H1 (cell line): ENCODE measurements at places on chromosomes 7 and 10. TPM values are rescaled to one million over a fixed set of nuclear protein-coding genes. Genes with fewer than 3 reads are reported as not detected.

Gene GIMAP5
- not detected in 2 replicates for total RNA-seq

Gene CALML3
- total RNA-seq = not detected in 2 replicates

Gene HSPA12A
- 4.8 and 6.9 TPM in 2 replicates for total RNA-seq

Gene SPDYE1
- total RNA-seq = not detected in 2 replicates

Gene SUN3
- total RNA-seq = not detected in 2 replicates

Gene TWIST1
- 0.31 and 0.52 TPM in 2 replicates for total RNA-seq

Gene CALHM3
- 0.17 TPM in 1 of 2 replicates, not detected in the other for total RNA-seq

DNA sequence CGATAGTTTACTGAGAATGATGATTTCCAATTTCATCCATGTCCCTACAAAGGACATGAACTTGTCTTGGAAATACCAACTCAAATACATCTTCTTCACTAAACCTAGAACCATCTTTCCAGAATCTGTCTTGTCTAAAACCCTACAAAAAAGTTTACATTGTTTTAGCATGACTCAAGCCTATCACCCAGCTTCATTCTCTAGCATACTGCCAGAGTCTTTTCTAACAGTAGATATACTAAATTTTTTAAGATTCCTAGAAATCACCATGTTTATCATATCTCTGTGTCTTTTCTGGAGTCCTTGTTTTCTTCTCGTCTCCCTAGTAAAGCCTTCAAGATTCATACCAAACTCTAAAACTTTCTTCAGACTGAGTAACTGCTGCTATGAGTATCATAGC, 129.7 kb downstream of the SEMA3E start:
- no peak for DNase-seq

DNA sequence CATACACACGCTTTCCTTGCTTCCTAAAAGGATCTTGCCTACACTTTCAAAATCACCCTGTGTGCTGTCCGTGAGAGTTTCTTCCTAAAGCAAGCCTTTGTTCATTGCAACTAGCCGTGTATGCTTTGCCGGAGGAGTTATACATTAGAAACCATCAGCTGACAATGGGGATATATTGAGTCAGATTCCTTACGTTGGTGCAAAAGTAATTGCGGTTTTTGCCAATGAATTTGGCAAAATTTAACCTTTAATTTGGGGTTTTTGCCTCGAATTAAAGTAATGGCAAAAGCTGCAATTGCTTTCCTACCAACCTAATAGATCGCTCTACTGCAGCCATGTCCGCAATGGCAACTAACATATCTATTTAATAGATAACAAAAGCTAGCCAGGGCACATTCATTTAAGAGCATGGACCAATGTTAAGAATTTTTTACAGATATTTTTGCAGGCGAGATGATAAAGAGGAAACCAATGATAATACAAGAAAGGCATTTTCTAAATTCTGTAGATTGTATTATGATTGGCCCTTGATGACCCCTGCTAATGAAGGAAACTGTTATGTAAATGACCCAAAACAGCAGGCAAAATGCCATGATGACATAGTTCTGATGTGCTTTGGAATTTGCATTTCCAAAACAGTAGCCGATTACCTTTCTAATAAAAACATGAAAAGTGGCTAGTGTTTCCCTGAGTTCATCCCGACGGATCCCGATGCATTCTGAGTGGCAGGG, 184.8 kb upstream of the NRP1 start:
- DNase-seq = no peak

GRCh38 chr7:111910656-111911055, 295.5 kb downstream of the DOCK4 start:
- no peak for DNase-seq

DNA sequence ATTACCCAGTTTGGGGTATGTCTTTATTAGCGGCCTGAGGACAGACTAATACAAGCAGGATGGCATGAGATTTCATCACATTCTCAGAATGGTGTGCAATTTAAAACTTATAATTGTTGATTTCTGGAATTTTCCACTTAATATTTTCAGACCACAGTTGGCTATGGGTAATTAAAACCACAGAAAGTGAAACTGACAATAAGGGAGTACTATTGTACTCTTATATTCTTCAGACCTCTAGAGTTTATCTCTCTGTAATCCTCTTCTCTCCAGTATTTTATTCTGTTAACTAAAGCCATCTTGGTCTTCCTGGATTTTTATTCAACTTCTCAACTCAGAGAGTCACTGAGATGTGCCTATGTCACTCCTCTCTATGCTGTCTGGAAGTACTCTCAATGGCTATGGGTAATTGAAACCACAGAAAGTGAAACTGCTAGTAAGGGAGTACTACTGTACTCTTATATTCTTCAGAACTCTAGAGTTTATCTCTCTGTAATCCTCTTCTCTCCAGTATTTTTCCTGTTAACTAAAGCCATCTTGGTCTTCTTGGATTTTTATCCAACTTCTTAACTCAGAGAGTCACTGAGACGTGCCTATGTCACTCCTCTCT, 118.3 kb downstream of the PPP1R17 start:
- no peak for DNase-seq

- DNase-seq = no peak
Measured at GRCh38 chr7:80879849-80880248, 39.0 kb downstream of the SEMA3C start.

DNA sequence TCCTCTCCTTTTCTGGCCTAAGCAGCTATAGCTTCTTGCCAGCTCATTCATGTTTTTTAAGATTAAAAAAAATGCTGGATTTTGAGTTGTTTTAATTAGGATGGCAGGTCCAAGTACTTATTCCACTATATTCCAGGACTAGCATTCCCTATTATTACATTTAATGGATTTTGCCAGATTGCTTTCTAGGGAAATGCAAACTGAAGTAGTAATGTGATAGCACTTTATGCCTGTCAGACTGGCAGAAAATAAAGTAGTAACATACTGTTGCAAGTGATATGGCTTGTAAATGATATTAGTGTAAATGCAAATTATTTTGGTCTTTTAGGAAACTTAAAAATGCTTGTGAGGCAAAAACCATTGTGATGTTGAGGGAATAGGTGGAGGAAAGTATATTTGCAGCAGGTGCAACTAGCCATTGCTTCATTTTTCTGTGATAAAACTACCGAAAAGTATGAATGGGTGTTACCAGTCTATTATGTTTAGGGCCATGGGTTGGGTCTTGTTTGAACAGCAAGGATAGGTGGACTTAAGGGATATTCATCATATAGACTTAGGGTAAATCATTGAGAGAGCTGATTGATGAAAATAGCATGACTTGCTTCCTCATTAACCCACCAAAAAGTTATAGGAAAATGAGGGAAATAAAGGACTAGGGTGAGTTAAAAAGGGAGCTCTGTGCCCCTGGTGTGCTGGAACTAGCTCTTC, 19.9 kb downstream of the ZNRF2 start:
- no peak for DNase-seq

GRCh38 chr7:127187740-127188139, 65.0 kb downstream of the GRM8 start:
- DNase-seq = no peak

DNA sequence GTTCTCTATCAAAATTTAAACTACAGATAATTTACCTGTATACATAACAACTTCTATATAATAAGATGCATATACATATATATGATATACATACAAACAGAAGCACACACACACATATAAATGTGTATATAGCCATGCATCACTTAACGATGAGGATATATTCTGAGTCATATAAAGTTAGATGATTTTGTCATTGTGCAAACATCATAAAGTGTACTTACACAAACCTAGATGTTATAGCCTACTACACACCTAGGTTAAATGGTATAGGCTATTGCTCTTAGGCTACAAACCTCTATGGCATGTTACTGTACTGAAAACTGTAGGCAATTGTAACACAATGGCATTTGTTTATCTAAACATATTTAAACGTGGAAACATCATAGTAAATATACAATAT, 937.6 kb upstream of the KCND2 start:
- no peak for DNase-seq

DNA sequence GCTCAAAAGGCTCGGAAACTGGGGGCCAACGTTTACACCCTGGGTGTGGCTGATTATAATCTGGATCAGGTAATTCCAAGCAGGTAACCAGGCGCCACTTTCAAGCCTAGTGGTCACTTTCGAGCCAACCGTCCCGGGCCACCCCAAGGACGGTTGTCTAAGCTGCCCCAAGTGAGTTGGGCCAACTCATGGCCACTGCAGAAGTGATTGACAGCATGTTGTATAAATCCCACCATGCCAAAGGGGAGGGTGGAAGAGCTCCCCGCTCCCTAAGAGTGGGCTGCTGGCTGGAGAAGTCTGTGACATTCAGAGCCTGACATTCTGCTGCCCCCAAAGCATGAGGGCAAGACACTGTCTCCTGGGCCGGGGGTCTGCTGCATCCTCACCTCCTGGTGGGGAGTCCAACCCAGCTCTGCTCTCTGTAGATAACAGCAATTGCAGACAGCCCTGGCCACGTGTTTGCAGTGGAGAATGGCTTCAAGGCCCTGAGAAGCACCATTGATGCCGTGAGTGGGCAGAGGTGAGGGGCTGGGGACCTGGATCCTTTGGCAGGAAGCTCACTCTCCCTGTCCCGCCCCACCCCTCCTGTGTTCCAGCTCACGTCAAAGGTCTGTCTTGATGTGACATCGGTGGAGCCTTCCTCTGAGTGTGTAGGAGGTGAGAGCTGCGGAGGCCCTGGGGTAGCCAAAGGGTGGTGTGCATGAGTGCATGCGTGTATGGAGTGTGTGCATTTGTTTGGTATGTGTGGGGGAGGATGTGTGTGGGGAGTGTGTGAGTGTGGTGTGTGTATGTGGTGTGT, 10.8 kb downstream of the ANTXRL start:
- DNase-seq = peak; percentile 42

DNA sequence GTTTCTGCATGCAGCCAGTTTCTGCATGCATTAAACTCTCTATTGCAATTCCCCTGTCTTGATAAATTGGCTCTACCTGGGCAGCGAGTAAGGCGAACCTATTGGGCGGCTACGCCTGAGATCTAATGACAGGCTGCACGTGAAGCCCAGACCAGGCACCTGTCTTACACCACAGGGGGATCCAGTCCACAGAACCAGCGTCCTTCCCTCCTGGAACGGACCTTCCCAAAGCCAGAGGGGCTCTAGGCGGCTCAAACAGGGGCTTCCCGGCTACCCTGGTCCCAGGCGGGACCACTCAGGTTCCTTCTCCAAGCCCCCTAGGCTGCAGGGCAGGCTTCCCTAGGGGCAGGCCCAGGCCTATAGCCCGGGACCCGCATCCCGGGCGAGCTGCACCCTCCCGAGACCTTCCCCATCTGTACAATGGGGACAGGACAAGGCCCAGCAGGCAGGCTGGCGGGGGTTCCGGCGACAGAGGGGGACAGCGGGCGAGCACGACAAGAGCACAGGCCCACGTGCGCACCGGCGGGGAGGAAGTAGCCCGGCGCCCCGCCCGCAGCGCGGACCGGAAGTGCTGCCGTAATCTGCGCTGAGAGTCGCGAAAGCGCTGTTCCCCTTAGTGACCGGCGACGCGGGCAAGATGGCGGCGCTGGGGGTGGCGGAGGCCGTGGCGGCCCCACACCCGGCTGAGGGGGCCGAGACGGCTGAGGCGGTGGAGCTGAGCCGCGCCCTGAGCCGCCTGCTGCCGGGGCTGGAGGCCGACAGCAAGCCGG, at the start of gene DNAAF5:
TSS of gene DNAAF5 (plus strand) at position 616 of the 770 bp plus-strand sequence. CDS start at position 638, 22 bp downstream.
- peak; percentile 87 for DNase-seq

DNA sequence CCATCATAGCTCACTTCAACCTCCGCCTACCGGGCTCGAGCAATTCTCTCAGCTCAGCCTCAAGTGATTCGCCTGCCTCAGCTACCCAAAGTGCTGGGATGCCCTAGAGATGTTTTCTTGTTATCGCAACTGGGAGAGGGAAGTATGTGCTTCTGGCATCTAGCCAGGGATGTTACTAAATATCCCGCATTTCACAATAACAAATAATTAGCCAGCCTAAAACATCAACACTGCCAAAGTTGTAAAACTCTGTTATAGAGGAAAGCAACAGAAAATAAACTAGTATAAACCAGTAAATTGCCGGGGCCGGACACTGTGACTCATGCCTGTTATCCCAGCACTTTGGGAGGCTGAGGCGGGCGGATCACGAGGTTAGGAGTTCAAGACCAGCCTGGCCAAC, 7.2 kb downstream of the INA start:
- no peak for DNase-seq

- no peak for DNase-seq
Measured at GRCh38 chr10:8628351-8628750, 573.9 kb downstream of the GATA3 start.

GRCh38 chr7:27709137-27710075, 30.6 kb upstream of the TAX1BP1 start:
- no peak for DNase-seq
